ENCODE measurements at places on chromosomes 1 and 21. TPM values are rescaled to one million over a fixed set of nuclear protein-coding genes. Genes with fewer than 3 reads are reported as not detected.

The GPR25 gene
- total RNA-seq = not detected

The WDR64 gene
- total RNA-seq = not detected

The GJA5 gene
- 0.24 TPM for total RNA-seq

The SNX27 gene
- 18.8 TPM for total RNA-seq

The PUM1 gene
- 81.7 TPM for total RNA-seq

The TNNT2 gene
- total RNA-seq = 1.3 TPM

Measured in tracheal epithelial cell (primary cell).